ENCODE measurements at places on chromosomes 16 and 17. TPM values are rescaled to one million over a fixed set of nuclear protein-coding genes. Genes with fewer than 3 reads are reported as not detected.

GRCh38 chr16:3112058-3112880, at the start of gene ZNF205:
Gene ZNF205 (plus strand): TSS chr16:3112586. CDS start chr16:3113431, 845 bp downstream.
- H3K36me3 ChIP-seq = peaks cover 3% of the 10 kb centered on the region
- peak; percentile 57 for DNase-seq
- H3K27me3 ChIP-seq = no peaks in the 10 kb centered on the region
- no peak within 1 kb of the TSS for H3K27ac ChIP-seq

GRCh38 chr17:33967608-33968349, 287.3 kb upstream of the CCL2 start:
- no peak overlapping the region for H3K27ac ChIP-seq
- H3K36me3 ChIP-seq = no peaks in the 10 kb centered on the region
- H3K27me3 ChIP-seq = no peaks in the 10 kb centered on the region
- H3K4me1 ChIP-seq = no peaks in the 10 kb centered on the region

DNA sequence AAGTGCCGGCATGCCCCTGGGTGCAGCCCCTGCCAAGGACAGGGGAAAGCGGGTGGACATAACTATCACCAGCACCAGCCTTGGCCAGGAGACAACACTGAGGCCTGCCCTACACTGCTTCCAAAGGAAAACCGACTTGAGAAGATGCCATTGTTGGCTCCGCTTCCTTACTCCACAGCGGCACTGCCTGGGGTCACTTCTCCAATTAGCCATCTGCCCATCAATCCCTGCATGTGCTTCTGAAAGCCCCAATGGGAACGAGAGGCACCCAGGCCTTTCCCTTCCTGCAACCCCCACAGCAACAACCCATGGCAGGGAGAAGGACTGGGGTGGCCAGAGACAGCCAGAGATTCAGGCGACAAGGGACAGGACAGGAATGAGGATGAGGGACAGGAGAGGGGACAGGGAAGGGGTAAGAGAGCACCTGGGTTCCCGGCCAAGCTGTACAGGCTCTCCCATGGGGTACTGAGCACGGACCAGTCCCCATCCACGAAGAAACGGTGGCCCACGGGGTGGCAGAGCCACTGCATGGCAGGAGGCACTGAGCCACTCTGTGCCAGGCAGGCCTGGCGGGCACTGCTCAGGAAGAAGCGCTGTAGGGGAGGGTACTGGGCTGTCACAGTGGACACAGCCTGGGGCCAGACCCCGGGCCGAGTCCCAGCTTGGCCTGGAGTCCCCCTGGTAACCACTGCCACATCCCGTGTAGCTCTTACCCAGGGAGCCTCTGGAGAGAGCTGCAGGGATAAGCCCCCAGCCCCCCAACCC, 21.2 kb downstream of the SREBF1 start:
- no peak overlapping the region for H3K4me3 ChIP-seq
- no peaks in the 10 kb centered on the region for H3K27me3 ChIP-seq
- H3K4me1 ChIP-seq = peaks cover 24% of the 10 kb centered on the region

GRCh38 chr17:40915721-40916256, 21.7 kb downstream of the KRT23 start:
- DNase-seq = peak; percentile 64
- no peaks in the 10 kb centered on the region for H3K27me3 ChIP-seq
- no peak overlapping the region for H3K4me3 ChIP-seq
- no peaks in the 10 kb centered on the region for H3K36me3 ChIP-seq

GRCh38 chr17:13541032-13541480, 60.7 kb downstream of the HS3ST3A1 start:
- H3K36me3 ChIP-seq = peaks cover 4% of the 10 kb centered on the region
- no peaks in the 10 kb centered on the region for H3K27me3 ChIP-seq
- DNase-seq = peak; percentile 98
- peaks cover 61% of the 10 kb centered on the region for H3K4me1 ChIP-seq
- peak overlapping the region; percentile 17 for H3K4me3 ChIP-seq
- peak overlapping the region; percentile 99 for H3K27ac ChIP-seq

- peaks cover 2% of the 10 kb centered on the region for H3K27me3 ChIP-seq
- no peaks in the 10 kb centered on the region for H3K36me3 ChIP-seq
- no peak for DNase-seq
- H3K4me3 ChIP-seq = no peak overlapping the region
Observed at GRCh38 chr16:85261657-85262557, 149.6 kb upstream of the CIBAR2 start.

GRCh38 chr17:29136998-29137730, 43.0 kb downstream of the MYO18A start:
- peak; percentile 62 for DNase-seq
- H3K4me3 ChIP-seq = no peak overlapping the region
- H3K4me1 ChIP-seq = peaks cover 48% of the 10 kb centered on the region
- H3K27ac ChIP-seq = no peak overlapping the region

- H3K27me3 ChIP-seq = peaks cover 18% of the 10 kb centered on the region
- H3K4me3 ChIP-seq = no peak overlapping the region
- no peaks in the 10 kb centered on the region for H3K36me3 ChIP-seq
- H3K4me1 ChIP-seq = no peaks in the 10 kb centered on the region
Observed at GRCh38 chr17:39110435-39111136, 40.9 kb downstream of the PLXDC1 start.

- peak; percentile 94 for DNase-seq
- H3K27me3 ChIP-seq = no peaks in the 10 kb centered on the region
- H3K27ac ChIP-seq = no peak overlapping the region
Observed at GRCh38 chr17:77963441-77963840, 4.9 kb downstream of the TNRC6C start.

DNA sequence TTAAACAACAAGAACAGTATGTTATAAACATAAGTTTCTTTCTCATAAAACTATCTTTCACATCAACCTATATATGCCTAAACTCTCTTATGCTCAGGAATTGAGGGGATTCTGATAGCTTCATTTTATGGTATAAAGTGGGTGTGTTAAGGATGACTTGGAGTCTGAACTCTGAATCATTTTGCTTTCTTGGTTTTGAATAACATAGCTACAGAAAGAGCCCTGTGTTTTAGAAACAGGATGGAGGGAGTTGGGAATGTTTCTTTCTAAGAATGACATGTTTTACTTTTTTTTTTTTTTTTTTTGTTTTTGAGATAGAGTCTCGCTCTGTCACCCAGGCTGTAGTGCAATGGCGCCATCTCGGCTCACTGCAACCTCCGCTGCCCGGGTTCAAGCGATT, 50.1 kb downstream of the RHOT1 start:
- no peak overlapping the region for H3K4me3 ChIP-seq
- H3K27ac ChIP-seq = peak overlapping the region; percentile 82
- peak; percentile 42 for DNase-seq
- no peaks in the 10 kb centered on the region for H3K27me3 ChIP-seq
- H3K4me1 ChIP-seq = peaks cover 14% of the 10 kb centered on the region

DNA sequence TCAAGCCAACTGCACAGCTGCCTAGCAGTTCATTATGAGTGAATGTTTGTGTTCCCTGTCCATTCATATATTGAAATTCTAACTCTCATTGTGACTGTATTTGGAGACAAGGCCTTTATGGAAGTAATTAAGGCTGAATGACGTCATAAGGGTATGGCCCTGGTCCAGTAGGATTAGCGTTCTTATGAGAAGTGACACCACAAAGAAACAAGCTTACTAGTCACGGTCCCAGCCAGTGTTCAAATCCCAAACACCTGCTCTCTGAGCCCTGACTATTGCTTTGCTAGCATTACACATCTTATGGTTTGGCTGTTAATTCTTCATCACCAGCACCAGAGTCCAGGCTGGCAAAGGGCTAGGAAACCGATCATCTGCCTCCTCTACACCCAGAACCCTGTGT, 2.2 kb downstream of the ZNF668 start:
- peak overlapping the region; percentile 99 for H3K4me3 ChIP-seq
- peaks cover 15% of the 10 kb centered on the region for H3K4me1 ChIP-seq
- no peaks in the 10 kb centered on the region for H3K27me3 ChIP-seq
- peak overlapping the region; percentile 92 for H3K27ac ChIP-seq
- H3K36me3 ChIP-seq = no peaks in the 10 kb centered on the region

DNA sequence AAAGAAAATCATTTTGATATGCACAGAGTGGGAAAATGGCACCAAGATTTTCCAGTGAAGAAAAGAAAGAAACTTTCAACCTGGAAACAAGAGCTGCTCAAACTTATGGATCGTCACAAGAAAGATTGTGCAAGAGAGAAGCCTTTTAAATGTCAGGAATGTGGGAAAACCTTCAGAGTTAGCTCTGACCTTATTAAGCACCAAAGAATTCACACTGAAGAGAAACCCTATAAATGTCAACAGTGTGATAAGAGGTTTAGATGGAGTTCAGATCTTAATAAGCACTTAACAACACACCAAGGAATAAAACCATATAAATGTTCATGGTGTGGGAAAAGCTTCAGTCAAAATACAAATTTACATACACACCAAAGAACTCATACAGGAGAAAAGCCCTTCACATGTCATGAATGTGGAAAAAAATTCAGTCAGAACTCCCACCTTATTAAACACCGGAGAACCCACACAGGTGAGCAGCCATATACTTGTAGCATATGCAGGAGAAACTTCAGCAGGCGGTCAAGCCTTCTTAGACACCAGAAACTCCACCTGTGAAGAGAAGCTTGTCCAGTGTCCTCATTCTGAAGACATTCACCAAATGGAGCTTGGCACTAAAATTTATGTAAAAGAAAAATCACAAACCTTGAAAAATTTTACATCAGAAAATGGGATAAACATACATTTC, 12.2 kb downstream of the ZNF75A start:
- peaks cover 47% of the 10 kb centered on the region for H3K36me3 ChIP-seq
- no peaks in the 10 kb centered on the region for H3K4me1 ChIP-seq
- peak; percentile 18 for DNase-seq

- peaks cover under 1% of the 10 kb centered on the region for H3K4me1 ChIP-seq
- H3K4me3 ChIP-seq = no peak overlapping the region
- DNase-seq = peak; percentile 32
- peaks cover 2% of the 10 kb centered on the region for H3K27me3 ChIP-seq
- no peak overlapping the region for H3K27ac ChIP-seq
Observed at GRCh38 chr17:33175562-33175961, 117.5 kb downstream of the ASIC2 start.

DNA sequence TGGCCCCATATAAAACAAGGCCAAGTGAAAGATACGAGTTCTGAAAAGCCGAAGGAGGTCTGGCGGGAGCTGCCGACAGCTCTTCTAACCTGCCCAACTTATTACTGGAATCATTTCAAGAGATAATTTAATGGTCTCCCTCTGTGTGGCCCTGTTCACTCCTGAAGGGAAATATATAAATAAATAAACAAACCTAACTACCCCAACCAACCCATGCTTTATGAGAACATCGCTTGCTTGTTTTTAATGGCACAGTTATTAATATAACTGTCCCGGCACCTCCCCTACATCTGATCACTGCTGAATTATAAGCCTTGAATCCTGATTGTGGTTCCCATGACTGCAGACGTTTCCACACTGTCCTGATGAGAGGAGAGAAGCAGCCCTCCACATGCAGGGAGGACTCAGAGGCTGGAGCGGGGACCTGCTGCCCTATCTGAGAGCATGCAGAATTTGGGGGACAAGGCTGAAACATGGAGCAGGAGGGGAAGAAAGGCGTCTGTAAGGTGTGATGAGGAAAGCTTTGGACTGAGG, 22.2 kb downstream of the CDK5RAP3 start:
- no peaks in the 10 kb centered on the region for H3K27me3 ChIP-seq
- no peak overlapping the region for H3K4me3 ChIP-seq
- no peaks in the 10 kb centered on the region for H3K4me1 ChIP-seq
- no peak for DNase-seq

DNA sequence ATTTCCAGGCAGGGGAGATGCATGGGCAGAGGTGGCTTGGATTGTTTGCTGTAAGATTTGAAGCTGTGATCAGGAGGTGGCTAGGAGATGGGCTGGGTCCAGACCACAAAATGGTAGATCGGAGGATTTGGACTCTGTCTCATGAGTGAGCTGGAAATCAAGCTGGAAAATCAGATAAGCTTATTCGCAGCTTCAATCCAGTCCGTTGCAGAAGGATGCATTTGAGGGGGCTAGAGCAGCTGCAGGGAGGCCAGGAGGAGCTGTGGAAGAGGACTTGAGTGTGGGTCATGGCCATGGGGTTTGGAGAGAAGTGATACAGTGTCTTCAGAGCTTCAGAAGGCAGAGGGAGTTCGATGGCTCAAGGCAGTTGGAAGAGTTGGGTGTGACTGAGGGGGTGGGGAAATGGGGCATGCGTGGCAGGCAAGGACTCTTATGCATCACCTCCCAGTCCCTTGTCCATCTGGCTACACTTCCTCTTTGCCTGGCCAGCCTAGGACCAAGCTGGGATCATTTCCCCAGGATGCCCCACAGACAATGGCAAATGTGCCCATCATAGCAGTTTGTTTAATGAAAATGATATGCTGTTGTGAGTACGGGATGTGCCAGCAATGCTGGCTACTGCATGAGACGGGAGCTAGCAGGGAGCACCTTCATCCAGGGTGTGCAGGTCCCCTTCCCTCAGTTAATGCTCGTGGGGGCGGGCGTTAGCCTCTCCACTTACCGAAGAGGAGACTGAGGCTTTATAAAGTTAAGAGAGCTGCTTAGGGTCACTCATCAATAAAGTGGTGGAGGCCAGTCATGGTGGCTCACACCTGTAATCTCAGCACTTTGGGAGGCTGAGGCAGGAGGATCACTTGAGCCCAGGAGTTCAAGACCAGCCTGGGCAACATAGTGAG, 20.6 kb downstream of the QPRT start:
- H3K36me3 ChIP-seq = no peaks in the 10 kb centered on the region
- DNase-seq = no peak
- H3K4me1 ChIP-seq = no peaks in the 10 kb centered on the region
- no peak overlapping the region for H3K4me3 ChIP-seq

DNA sequence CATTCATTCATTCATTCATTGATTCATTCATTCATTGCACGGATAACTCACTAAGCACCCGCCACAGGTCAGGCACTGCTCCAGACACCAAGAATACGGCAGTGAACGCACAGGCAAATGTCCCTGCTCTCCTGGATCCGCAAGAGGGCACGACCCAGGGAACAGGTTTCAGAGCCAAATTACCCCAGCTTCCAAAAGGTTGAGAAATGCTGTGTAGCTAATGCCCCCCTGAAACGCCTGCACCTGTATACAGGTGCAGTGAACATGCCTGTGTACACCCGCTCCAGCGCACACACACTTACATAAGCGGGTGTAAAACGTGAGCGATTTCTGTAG, 9.6 kb upstream of the UBE2I start:
- DNase-seq = no peak
- H3K4me3 ChIP-seq = no peak overlapping the region
- peaks cover 7% of the 10 kb centered on the region for H3K27me3 ChIP-seq
- no peaks in the 10 kb centered on the region for H3K36me3 ChIP-seq

DNA sequence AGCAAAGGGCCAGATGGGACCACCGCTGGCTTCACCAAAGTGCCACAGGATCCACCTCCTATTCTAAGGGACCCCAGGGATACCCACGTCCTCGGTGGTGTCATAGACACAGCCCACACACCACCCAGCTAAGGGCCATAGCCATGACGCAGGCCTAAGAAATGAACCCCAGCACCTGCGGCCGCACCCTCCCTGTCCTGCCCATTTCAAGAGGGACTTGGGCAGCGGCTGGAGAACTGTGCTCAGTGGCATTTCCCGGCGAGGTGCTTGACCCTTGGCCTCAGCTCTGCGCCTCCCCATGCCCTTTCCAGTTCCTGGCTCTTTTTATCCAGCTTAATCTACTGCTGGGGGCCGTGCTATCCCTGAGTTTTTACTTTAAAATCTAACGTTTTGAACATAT, 27.3 kb downstream of the ZNF778 start:
- peaks cover 8% of the 10 kb centered on the region for H3K4me1 ChIP-seq
- no peaks in the 10 kb centered on the region for H3K27me3 ChIP-seq
- H3K36me3 ChIP-seq = no peaks in the 10 kb centered on the region
- DNase-seq = no peak
- H3K4me3 ChIP-seq = no peak overlapping the region
- H3K27ac ChIP-seq = no peak overlapping the region

The TLE7 gene
- not detected for total RNA-seq

The GSDMA gene
- total RNA-seq = not detected

The EVPLL gene
- total RNA-seq = not detected

The NHLRC4 gene
- total RNA-seq = 0.73 TPM

The BEAN1 gene
- 2.1 TPM for total RNA-seq

The KCNAB3 gene
- total RNA-seq = 1.4 TPM

The SCARF1 gene
- total RNA-seq = 3.9 TPM

The NOD2 gene
- total RNA-seq = not detected

The SLC2A4 gene
- total RNA-seq = 0.30 TPM

The PYY gene
- total RNA-seq = not detected

The CHMP6 gene
- 16.8 TPM for total RNA-seq

Data from astrocyte (in vitro differentiated cells and primary cell).